Natural killer cell (primary cell): ENCODE measurements at places on chromosomes 11 and 22.

- peaks cover under 1% of the 10 kb centered on the region for H3K4me1 ChIP-seq
- H3K4me3 ChIP-seq, result no peak overlapping the region
Measured at GRCh38 chr22:45984316-45984916, 7.5 kb upstream of the WNT7B start.

GRCh38 chr11:45655012-45655283 is 10.5 kb downstream of the CHST1 start:
- H3K36me3 ChIP-seq, result no peaks in the 10 kb centered on the region
- H3K4me1 ChIP-seq, result peaks cover 18% of the 10 kb centered on the region
- H3K27ac ChIP-seq, result no peak overlapping the region
- DNase-seq, result no peak
- peaks cover 2% of the 10 kb centered on the region for H3K27me3 ChIP-seq

DNA sequence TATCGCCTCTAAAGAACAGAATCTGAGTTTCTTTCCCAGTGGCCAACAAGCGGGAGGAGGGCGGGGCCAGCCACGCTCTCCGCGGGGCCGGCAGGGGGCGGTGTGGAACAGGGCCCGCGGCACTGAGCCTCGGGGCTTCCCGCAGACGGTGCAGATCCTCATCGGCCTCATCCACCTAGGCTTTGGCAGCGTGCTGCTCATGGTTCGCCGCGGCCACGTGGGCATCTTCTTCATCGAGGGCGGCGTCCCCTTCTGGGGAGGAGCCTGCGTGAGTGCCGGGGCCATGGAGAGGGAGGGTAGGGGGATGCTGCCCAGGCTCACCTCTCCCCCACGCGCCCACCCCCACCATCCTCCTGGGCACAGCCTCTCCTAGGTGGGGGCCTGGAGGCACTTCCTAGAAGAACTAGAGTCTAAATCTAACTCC is 10.7 kb downstream of the MS4A15 start:
- H3K4me1 ChIP-seq, result no peaks in the 10 kb centered on the region
- no peaks in the 10 kb centered on the region for H3K27me3 ChIP-seq
- H3K36me3 ChIP-seq, result no peaks in the 10 kb centered on the region
- peak; percentile 17 for DNase-seq

GRCh38 chr22:23571486-23571885 is 8.6 kb downstream of the IGLL1 start:
- DNase-seq, result no peak
- no peaks in the 10 kb centered on the region for H3K27me3 ChIP-seq
- no peaks in the 10 kb centered on the region for H3K36me3 ChIP-seq
- no peak overlapping the region for H3K27ac ChIP-seq
- H3K4me3 ChIP-seq, result no peak overlapping the region
- peaks cover under 1% of the 10 kb centered on the region for H3K4me1 ChIP-seq

GRCh38 chr22:39519681-39520225 is 609 bp upstream of the ATF4 start:
- DNase-seq, result no peak
- H3K27me3 ChIP-seq, result no peaks in the 10 kb centered on the region
- peaks cover 44% of the 10 kb centered on the region for H3K36me3 ChIP-seq
- H3K4me3 ChIP-seq, result peak overlapping the region; percentile 97
- peak overlapping the region; percentile 91 for H3K27ac ChIP-seq
- peaks cover 45% of the 10 kb centered on the region for H3K4me1 ChIP-seq

DNA sequence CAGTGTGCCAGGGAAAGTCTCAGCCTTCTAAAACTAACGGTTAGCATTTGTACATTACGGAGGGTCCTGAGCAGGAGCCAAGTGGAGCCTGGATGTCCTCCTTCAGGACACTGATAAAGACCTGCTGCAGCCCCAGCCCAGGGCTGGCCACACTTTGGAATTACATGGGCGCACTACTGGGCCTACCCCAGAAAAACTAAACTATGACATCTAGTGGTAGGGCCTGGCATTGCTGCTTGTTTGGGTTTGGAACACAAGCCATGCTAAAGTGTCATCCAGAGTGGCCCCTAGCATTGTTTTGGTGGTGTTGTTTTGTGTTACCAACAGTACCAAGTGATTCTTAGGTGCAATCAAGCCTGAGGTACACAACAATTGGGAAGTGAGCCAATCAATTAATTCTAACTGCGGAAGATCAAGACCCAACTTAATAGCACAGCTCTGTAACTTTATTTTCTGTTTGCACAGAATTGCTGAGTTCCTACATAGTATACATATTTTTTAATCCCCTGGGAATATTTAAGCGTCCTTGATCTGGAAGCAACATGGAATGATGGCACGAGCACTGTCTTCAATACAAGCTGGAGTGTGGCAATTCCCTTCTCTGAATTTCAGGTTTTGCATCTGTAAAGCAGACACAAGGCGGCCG is 340.7 kb downstream of the LARGE1 start:
- no peak for DNase-seq
- H3K4me1 ChIP-seq, result peaks cover 7% of the 10 kb centered on the region
- no peaks in the 10 kb centered on the region for H3K27me3 ChIP-seq
- no peak overlapping the region for H3K4me3 ChIP-seq
- H3K27ac ChIP-seq, result no peak overlapping the region

- no peak for DNase-seq
- peaks cover 4% of the 10 kb centered on the region for H3K27me3 ChIP-seq
- H3K4me1 ChIP-seq, result no peaks in the 10 kb centered on the region
- H3K36me3 ChIP-seq, result no peaks in the 10 kb centered on the region
- H3K27ac ChIP-seq, result no peak overlapping the region
Measured at GRCh38 chr11:69419662-69420395, 61.6 kb upstream of the LINC01488 start.

GRCh38 chr11:29093416-29094120 is 923.3 kb downstream of the KCNA4 start:
- no peak overlapping the region for H3K4me3 ChIP-seq
- H3K4me1 ChIP-seq, result no peaks in the 10 kb centered on the region
- no peak overlapping the region for H3K27ac ChIP-seq
- no peak for DNase-seq
- H3K36me3 ChIP-seq, result no peaks in the 10 kb centered on the region

- no peak overlapping the region for H3K4me3 ChIP-seq
- H3K4me1 ChIP-seq, result peaks cover 23% of the 10 kb centered on the region
- no peaks in the 10 kb centered on the region for H3K36me3 ChIP-seq
Measured at GRCh38 chr22:46379066-46379930, 43.8 kb downstream of the TRMU start.
